CD4-positive, alpha-beta T cell treated with Interleukin-4 for 1 hour (primary cell): ENCODE measurements at places on chromosomes 12 and 14.

GRCh38 chr12:6065131-6065862 lies 59.2 kb downstream of the VWF start:
- no peak for DNase-seq

DNA sequence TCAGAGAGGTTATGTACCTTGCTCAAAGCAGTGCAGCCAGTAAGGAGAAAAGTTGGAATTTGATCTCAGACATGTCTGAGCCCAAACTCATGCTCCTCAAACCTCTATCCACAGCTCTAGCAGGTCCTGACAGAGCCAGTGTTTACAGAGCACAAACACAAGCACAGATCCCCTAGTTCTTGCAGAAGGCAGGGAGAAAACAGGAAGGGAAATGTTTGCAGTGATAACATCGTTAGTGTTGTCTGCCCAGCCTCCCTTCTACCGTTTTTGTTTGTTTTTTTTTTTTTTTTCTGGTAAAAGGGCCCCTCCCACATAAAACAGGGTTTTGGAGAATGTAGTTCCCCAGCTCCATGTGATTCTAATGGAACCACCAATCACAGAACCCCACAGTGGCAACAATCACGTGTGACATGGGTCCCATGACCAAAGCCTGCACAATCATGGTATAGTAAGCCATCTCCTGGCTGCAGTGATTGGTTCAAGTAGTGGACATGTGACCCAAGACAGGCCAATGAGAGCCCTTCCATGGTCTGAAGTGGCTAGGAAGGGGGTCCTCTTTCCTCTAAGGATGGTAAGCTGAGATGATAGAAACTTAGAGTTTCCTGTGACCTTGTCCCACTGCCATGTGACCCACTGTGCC lies 513.4 kb downstream of the MED13L start:
- DNase-seq: no peak

DNA sequence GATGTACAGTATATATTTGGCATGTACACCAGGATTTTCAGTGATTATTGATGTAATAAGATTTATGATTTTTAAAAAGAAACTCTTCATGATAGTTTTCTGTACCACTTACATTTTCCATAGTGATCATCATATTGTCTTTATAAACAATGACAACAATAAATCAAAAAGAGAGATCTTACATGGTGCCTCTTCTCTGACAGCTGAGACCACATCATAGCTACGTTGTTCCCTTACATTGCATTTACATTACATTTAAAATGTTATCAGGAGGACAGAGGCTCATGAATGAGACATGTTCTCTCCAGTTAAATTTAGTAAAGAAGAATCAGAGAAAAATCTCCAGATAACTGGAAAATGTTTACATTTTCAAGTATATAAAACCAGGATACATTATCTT lies 112.4 kb downstream of the PRKCH start:
- DNase-seq: no peak

DNA sequence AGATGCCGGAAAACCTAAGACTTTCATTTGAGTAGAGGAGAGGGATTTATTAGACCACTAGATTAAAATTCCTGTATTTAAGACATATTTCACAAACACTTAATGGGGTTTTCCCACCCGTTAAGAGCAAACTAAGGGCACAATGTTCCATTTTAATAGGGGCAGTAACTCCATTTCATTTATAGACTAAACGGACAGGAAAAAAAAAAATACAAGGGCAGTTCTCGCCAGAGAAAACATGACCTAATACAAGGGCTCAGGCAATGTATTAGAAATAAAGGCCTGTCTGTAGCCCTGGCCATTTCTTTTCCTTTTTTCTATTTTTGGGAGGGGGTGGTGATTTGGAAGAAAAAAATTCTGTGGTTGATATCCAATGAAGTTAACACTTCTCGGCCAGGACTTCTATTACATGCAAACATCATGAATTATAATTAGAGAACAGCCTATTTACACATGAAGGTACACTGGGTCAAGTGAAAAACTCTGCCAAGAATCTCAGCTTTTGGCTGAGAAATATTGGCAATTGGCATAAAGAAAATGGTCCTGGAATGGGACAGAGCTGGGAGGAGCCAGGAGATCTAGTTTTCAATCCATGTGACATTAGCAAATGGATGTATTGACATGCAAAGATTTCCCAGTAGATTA lies 641.1 kb upstream of the TBX3 start:
- no peak for DNase-seq

- DNase-seq: peak; percentile 34
Measured at GRCh38 chr12:55931780-55932550, 1.0 kb downstream of the DGKA start.

DNA sequence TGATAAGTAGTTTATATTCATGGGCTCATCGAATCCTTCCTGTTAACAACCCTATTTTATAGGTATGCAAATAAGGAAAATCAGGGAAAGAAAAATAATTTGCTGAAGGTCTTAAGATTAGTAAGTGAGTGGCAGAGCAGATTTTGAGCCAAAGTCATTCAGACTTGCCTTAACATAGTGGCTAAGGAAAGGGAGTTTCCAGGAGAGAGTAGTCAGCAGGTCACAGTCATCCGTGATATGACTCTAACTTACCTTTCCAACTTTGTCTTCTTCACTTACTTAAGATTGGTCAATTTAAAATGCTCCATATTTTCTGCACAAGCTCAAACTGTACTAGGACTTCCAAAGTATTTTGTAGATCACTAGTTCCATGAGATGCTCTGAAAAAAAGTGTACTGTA lies 46.6 kb downstream of the AKAP6 start:
- no peak for DNase-seq

- DNase-seq: no peak
Measured at GRCh38 chr14:77220246-77221017, 38.8 kb downstream of the TMEM63C start.

- no peak for DNase-seq
Measured at GRCh38 chr12:108295641-108296040, 43.5 kb downstream of the CMKLR1 start.

DNA sequence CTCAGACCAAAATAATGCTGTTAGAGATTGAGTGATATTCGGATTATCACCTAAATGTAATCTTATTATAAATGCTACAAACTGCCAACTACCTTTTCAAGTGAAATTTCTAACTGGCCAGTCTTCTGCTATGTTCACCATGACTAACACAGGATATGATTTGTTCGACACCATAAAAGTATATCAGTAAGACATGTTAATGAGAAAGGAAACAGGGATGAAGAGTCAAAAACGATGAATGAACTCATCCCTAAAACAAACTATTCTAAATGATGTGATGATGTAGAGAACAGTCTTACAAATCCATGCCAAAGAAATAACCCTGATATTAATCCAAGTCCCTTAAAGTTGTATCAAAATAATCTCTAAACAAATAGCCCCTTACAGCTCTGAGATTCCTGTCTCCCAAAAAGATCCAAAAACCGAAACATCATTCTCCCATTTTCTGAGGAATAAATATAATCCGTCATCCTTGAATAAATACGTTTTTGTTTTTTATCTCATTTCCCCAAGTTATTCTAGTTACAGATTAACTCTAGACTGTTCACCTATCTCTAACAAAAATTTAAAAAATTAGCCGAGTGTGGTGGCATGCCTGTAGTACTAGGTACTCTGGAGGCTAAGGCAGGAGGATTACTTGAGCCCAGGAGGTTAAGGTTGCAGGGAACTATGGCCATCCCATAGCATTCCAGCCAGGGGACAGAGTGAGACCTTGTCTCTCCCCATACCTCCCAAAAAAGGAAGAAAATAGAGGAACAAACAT lies 9.1 kb downstream of the SCAF11 start:
- DNase-seq: no peak

DNA sequence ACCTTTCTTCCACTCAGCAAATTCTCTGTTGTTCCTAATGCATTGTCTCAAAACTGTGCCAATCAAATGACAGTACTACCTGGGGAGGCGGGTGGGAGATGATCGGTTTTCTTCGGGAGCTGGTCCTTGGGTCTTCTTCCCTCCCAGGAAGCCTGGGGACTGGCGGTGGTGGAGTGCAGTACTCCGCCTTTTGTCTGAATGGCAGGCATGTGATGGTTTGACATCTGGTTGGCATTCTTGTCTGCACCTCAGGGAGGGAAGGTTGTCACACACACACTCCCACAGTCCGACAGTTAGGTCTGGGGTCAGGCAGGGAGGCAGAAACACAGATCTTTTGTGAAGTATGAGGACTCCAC lies 114.8 kb downstream of the SNAPC1 start:
- DNase-seq: no peak

- no peak for DNase-seq
Measured at GRCh38 chr14:93654599-93654998, 133.7 kb downstream of the PRIMA1 start.

DNA sequence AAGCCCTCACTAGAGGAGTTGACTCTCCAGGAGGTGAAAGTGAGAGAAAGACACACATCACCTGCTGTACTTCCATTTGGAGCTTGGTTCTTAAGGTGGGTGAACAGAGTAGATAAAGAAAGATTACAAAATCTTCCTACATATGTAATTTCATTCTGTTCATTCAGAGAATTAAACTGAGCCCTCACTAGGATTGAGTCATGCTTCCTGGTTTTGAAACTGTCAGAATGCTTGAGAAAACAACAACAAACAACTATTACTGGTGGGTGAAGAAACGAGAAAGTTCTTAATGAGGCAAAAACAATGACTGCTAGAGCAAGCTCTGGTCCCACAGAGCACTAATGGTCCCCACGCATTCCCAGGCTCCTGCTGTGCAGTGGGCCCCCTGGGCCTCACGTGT lies 841.7 kb downstream of the VRK1 start:
- no peak for DNase-seq

- DNase-seq: no peak
Measured at GRCh38 chr14:68173227-68173972, 353.8 kb downstream of the RAD51B start.

DNA sequence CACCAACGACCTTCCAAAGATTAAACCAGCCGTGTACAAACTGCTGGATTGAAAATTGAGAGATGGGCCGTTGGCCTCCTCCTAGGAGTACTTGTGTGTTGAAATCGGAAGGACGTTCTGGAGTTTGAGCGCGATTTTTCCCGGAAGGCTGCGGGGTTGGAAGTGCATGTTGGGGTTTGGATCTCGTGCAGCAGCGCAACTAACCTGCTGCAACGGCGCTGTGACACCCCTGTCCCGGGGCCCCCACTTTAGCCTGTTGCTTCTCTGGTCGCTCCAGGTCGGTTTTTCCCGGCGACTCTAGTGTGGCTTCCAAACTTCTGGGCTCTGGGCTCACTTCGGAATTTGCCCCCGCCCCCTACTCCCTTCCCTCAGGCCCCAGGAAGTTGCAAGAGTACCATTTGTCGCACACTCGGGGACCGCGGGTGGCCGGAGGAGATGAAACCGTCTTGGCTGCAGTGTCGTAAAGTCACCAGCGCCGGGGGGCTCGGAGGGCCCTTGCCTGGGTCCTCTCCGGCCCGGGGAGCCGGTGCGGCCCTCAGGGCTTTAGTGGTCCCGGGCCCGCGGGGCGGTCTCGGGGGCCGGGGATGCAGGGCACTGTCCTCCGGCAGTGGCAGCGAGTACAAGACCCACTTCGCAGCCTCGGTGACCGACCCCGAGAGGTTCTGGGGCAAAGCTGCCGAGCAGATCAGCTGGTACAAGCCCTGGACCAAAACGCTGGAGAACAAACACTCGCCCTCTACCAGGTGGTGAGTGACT lies at the start of gene ACSS3:
ACSS3 (plus strand) TSS at position 394 of the 756 bp plus-strand sequence; CDS start at position 436, 42 bp downstream.
- DNase-seq: no peak

GRCh38 chr12:57196956-57197355 lies 19.6 kb upstream of the NXPH4 start:
- DNase-seq: no peak

DNA sequence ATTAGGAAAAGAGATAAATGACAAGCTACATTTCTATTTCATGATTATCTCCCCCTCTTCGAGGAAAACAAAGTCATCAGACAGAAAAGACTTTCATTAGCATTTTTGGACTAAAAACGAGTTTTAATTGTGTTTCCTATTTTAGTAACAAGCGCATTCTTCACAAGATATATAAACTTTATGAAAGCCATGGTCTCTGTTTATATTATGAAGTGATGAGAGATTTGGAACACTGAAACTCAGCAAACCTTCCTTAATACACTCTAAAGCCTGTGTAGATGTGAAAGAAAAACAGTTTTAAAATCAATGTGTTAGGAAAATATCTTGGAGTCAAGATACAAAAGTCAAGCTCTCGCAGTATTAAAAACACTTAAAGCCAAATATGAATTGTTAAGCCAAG lies 539.1 kb downstream of the LRFN5 start:
- DNase-seq: no peak

DNA sequence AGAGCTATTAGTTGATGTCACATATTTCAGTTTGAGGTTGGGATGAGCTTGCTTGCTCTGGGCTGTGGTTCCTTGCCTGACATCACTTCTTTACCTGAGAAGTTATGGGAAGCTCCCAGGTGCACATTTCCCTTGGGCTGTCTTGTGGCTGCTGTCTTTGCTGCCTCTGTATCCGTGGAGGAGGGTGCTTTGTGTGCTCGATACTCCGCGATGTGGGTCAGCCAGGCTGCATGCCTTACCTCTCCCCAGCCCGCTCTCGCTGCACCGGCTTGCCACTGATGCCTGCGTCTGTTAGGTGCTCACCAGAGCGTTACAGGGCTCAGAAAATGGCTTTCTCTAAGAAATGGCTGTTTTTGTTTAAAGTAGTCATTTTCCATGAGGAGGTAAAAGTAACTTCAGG lies 19.6 kb downstream of the PELI2 start:
- DNase-seq: no peak

- DNase-seq: peak; percentile 80
Measured at GRCh38 chr14:77094672-77095284, 3.3 kb upstream of the CIPC start.

DNA sequence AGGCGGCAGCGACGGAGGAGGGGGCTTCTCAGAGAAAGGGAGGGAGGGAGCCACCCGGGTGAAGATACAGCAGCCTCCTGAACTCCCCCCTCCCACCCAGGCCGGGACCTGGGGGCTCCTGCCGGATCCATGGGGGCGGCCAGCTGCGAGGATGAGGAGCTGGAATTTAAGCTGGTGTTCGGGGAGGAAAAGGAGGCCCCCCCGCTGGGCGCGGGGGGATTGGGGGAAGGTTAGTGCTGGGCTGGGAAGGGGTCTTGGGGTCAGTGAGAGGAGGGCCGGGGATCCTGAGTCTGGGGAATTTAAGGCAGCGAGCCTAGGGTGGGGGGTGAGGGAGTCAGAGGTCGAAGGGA lies 203 bp downstream of the NFATC4 start:
- DNase-seq: no peak

DNA sequence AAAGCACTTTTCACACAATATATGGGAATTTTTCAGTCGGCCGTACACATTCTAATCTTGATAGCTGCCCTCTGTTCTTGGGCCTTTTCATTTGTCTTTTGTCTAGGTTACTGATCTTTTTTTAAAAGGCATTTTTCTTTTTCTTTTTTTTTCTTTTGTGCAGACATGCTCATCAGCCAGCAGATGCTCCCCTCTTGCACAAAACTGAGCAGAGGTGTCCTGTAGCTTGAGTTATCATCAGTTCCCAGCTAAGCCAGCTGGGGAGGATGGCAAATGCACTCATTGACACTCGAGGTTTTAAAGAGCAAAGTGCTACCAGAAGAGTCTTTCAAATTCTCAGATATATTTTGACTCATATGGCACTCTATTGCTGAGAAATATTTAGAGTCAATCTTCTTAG lies 913.9 kb upstream of the SEL1L start:
- no peak for DNase-seq
